Naive thymus-derived CD8-positive, alpha-beta T cell (primary cell): ENCODE measurements at places on chromosomes 1 and 21.

DNA sequence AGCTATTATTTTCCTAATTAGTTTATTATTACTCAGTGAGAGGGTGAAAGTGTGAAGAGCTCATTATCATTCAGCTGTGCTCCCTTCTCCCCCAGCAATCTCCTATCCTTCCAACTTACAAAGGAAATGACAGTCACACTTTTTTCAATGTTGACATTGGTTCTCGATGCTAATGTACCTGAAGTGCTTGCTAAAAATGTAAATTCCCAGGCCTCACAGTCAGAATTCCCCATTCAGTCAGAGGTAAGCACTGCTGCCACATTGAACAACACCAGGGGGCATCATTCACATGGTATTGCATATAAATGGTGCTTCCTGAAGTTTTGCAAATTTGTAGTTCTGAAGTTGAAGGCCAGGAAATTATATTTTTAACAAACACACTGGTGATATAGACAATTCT, 132.7 kb upstream of the FOXD3 start:
- no peak for DNase-seq

- no peak for DNase-seq
Measured at GRCh38 chr1:62685431-62685859, 2.7 kb downstream of the DOCK7 start.

GRCh38 chr1:11581445-11581991, 72.7 kb downstream of the FBXO2 start:
- no peak for DNase-seq

DNA sequence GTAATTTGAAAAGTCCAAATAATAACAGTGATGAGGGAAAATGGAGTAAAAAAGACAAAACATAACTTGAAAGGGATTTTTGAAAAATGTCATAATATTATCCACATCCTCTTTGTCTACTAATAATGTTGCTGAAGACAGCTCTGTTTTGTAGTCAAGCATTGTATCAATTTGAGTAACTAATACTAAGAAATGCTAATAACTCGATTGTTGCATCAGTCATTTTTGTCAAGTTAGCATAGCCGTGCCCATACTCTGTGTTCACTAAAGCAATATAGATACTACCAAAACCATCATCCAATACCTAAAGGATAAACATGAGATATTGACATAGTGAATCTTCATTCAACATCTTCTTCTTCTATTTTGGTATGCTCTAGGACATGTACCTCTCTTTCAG, 17.3 kb downstream of the PDC start:
- no peak for DNase-seq

DNA sequence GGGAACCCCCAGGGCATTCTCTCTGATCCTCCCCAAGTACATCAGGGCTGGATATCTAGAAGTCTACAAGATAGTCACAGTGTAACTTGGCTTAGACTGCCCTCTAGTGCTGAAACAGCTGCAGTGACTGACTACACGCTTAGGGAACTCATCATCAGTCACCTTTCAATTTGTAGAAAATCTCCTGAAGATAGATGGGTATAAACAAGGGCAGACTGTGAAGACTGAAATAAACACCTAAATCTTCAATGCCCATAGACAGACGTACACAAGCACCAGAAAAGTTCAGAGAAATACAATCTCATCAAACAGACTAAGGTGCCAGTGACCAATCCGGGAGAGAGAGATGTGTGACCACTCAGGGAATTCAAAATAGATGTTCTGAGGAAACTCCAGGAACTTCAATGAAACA, 46.6 kb downstream of the PACC1 start:
- peak; percentile 64 for DNase-seq

DNA sequence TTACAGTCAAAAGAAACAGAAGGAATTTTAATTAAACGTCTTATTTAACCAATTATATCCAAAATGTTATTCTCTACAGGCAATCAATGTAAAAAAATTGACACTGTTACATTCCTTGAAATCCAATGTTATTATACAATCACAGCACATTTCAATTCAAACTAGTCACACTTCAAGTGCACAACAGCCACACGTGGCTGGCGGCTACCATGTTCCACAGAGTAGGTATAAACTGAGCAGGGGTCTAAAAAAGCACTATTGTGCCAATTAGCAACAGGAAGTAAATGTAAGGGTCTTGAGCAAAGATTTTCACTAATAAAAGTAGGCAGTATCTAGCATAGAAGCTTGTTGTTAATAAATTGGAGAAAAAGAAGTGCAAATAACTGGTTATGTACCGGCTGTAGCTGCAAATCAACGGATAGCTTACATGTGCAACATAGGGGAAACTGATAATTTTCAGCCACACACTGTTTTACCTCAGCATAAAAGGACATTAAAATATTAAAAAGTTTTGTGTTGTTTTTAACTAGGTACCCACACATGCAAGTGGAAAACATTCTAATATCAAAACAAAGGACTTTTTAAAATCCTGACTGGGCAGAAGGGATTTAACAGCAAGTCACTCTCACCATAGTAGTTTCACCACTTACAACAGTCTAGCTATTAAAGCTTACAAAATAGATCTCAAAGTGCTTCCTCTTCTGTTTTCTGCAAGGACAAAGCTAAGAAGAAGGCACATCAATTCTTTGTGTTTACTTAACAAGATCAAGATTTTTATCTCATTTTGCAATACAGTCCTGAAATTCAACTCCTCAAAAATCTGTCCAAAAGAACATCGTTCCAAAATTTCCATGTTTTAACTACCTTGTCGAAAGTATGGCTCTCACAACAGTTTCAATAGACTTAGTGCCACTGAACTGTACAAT, 2.5 kb downstream of the CSDE1 start:
- DNase-seq, result no peak

DNA sequence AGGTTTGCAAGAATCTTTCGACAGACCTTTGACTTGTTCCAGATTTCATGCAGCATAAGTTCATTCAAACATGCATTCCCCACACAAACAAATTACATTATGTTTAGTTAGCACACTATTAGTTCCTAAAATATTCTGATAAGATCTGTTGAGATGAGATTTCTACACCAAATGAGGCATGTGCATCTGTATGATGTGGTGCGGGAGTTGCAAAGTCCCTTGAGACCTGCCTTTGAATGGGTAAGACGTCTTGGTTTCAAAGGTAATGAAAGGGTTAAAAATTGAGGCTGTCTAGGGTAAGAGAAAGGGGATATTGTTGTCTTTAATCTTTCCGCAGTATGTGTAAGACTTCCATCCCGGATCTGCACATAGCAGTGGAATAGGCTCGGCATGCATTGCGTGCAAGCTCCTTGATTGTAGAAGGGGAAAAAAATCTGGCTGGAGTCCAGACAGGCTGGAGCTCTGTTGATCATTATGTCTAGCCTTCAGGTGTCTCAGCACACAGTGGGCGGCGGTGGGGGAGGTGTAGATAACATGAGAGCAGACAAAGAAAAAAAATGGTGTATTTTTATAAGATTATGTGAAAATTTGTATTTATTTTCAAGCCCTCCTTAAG, 296.6 kb downstream of the PTPRC start:
- DNase-seq, result peak; percentile 34

DNA sequence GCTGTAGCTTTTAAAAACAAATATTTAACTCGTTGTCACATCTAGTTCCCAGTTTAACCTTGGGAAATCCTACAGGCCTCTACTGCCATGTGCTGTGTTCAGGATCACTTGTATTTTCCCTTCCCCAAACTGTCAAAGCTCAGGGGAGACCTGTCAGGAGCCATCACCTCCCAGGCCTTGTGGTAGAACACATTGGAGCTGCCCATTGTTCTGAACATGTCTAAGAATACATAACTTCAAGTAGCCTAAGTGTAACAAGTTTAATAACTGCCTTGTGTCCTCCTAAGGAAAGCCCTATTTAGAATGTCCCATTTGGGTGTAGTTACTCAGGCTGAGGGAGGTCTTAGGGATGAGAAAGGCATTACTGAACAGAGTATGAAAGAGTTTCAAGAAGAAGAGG, 28.6 kb upstream of the PIGC start:
- DNase-seq, result no peak

DNA sequence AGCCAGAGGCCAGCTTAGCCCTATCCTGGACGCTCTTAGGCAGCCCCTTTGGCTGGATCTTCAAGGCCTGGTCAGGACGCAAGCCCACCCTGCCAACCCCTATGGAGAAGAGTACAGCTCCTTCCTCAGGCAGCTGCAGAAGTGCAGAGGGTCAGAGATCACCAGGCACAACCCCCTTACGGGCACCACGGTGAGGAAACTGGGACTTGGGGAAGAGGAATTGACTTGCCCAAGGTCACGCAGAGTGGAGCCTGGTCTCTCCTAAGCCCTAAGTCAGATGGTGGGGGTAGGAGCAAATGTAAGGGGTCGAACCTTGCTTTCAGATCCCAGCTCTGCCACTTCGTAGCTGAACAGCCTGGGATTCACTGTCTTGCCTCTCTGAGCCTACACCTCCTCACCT, 3.7 kb downstream of the E2F2 start:
- DNase-seq, result no peak

DNA sequence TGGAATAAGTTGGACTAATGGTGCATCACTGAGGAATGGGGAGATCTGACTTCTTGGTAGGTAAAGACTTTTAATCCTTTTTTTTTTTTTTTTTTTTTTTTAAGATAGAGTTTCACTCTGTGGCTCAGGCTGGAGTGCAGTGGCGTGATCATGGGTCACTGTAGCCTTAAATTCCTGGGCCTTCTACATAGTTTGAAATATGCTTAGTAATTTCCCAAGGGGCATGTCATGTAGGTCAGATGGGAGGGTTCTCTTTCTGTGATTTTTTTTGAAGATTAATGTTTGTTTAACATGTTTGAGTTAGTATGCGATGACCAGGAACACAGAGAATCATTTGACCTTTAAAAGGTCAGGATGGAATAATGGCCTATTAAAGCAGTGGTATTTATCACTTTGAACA, 129.1 kb downstream of the S1PR1 start:
- DNase-seq, result no peak

DNA sequence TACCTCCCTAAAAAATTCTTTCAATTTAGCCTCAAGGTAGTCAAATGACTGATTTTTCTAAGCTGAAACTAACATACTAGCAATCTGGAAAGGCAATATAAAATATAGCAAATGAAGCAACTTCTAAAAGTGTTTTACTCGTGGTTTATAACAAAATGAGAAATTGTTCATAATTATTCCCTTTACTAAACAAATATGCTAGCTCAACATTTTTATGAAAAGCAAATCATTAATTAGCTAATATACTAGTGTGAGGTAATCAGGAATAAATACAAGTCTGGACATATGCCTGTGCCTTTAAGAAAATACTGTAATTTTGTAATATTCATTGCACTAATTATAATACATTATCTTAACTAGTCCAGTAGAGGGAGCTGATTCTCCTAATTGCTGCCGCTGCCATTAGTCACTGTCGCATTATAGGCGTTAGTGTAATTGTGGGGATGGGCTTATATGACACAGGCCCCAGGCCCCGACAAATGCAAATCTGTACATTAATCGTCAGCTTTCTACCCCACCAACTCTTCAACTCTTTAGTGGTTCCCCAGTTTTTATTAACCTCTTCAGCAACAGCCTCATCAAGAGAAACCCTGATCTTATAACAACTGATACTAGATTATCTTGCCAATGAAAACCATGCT, 160.9 kb downstream of the GABPA start:
- DNase-seq, result peak; percentile 43

GRCh38 chr1:171916315-171916771, 75.0 kb downstream of the DNM3 start:
- no peak for DNase-seq

GRCh38 chr1:81228926-81229325, 571.8 kb upstream of the ADGRL2 start:
- no peak for DNase-seq

DNA sequence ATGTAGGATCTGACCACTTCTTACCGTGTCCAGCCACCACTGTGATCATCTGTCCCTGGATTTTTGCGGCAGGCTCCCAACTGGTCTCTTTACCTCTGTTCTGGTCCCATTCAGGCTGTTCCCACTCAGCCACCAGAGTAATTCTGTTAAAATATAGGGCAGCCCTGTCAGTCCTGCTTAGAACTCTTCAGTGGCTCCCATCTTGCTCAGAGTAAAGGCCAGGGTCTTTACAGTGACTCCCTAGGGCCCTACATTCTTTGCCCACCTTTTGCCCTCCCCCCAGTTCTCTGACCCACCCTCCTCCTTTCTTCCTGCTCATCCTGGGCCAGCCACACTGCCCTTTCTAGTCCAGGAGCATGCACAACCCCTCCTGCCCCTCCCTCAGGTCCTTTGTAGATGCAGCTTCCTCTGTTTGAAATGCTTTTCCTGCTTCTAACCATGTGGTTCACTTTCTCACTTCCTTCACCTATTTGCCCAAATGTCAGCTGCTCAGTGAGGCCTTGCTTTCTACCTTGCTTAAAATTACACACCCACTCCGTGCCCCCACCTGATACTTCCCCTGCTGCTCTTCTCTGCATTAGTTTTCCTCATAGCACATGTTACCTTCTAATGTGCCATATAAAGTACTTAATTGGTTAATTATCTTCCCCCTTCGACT, 7.8 kb downstream of the UBIAD1 start:
- no peak for DNase-seq

DNA sequence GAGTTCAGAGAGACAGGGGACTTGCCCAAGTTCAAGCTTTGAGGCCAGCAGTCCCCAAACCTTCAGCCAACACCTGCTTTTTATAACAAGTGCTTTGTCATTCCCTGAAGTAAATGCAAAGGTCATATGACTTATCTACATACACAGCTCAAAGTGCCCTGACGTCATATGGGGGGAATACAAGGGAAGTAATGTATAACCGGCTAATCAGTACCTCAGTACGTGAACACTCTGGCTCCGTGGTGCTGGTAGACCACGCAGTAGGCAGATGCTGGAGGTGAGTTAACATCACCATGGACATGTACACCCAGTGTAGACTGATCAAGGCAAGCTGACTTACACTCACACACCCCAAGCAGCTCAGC, 60.0 kb downstream of the BACE2 start:
- no peak for DNase-seq

GRCh38 chr1:51734896-51735745, 118.2 kb downstream of the OSBPL9 start:
- no peak for DNase-seq

DNA sequence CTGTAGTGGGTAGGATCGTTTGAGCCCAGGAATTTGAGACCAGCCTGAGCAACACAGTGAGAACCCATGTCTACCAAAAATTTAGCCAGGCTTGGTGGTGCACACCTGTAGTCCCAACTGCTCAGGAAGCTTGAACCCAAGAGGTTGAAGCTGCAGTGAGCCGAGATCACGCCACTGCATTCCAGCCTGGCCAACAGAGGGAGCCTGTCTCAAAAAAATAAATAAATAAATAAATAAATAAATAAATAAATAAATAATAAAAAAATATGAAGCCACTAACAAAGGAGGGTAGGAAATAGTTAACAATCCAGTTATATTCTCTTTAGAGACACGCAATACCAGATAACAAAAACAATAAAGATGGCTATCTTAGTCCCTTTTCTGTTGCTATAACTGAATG, 11.9 kb upstream of the CBR3 start:
- no peak for DNase-seq
